Progenitor cell of endocrine pancreas (in vitro differentiated cells): ENCODE measurements at places on chromosomes 16 and 17. TPM values are rescaled to one million over a fixed set of nuclear protein-coding genes. Genes with fewer than 3 reads are reported as not detected.

The SCGB1C2 gene
- not detected in 2 replicates for total RNA-seq

The KCNH4 gene
- not detected in 2 replicates for total RNA-seq

The CDK3 gene
- total RNA-seq, result 17.0 and 21.6 TPM in 2 replicates

- DNase-seq, result no peak
Measured at GRCh38 chr17:8776881-8777280, 18.5 kb upstream of the SPDYE4 start.

- no peak for DNase-seq
Measured at GRCh38 chr16:24180451-24180850, 75.7 kb upstream of the CACNG3 start.

DNA sequence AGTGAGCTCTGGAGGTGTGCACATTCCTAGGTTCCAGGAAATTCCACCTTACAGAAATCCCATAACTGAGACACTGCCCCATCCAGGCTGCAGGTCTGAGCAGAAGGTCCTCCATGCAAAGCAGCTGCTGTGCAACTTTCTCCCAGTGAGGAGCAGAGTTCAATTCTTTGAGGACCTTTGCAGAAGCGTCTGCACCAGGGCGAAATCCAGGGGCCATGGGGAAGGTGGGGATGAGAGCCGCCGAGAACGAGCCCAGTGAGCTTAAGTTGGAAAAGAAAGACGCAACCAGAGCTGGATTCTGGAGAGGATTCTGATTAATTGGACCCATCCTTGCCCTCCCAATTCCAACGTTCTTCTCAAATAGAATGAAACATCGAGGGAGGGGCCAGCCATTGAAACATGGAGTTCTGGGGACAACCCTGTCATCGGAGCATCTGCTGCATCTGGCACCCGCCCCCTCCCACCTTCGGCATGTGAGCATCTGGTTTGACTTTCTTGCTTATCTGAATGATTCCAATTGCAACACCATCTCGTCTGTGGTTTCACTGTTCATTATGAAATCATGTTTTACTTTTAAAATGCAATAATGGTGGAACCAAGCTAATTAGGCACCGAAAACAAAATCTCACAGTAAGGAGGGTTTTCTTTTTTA, 190.6 kb upstream of the FOXF1 start:
- DNase-seq, result no peak

- no peak for DNase-seq
Measured at GRCh38 chr17:61966191-61966590, 38.4 kb upstream of the INTS2 start.

- DNase-seq, result no peak
Measured at GRCh38 chr17:81328978-81329926, 34.1 kb upstream of the SLC38A10 start.

DNA sequence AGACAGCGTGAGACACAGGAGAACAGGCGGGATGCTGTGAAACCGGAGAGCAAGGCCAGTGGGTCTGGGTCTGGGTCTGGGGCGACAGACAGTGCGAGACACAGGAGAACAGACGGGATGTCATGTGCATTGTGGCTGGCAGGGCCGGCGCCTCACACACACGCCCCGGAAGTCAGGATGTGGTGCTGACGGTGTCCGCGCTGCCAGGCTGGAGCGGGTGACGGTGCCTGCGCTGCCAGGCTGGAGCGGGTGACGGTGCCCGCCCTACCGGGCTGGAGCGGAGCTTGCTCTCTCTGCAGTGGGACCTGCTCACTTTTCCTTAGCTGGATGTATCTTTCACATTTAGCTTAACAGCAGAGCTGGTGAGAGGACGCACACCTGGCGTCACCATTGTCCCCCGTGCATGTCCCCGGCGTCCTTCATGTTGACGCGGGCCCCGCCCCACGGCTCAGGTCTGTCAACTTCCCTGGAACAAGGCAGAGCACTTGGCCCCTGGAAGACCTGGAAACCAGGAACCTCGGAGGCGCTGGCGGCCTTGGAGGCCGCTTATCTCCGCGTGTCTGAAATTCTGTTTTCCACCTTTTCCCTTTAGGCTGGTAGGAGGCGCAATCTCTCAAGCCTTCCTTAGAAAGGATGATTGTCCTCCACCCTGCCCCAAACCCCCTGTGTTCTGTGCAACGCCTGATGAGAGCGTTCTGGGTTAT, 43.0 kb upstream of the ZNF750 start:
- no peak for DNase-seq

DNA sequence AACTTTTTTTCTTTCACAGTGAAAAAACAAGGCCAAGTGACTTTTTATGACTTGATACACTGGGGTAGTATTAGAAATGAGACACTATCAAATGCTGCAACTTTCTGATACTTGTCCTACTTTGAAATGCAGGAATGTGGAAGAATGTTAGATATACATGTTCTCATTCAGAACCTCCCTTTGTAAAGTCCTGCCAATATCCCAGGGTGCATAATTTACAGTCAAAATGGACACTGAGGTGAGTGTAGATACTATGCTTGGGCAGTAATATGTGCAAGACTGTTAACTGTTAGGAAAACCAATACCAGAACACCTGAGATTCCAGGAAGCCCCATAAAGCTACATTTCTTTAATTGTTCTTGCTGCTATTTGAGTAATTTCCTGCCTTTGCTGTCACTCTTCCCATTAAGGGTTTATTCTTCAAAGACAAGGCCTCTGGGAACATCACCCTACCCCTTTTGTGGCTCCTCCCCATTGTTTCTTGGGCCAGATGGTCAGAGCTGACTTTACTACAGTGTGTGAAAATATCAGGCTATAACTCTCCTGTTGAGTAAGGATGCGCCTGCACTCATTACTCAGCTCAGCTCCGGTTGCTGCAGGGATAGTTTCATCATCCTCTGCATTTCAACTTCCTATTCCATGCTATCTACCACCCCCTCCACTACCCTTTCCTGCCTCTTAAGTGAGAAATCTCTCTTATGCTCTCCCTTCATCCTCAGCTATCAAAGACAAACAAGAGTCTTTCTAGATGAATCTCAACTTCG, 48.7 kb downstream of the TMEM100 start:
- no peak for DNase-seq

DNA sequence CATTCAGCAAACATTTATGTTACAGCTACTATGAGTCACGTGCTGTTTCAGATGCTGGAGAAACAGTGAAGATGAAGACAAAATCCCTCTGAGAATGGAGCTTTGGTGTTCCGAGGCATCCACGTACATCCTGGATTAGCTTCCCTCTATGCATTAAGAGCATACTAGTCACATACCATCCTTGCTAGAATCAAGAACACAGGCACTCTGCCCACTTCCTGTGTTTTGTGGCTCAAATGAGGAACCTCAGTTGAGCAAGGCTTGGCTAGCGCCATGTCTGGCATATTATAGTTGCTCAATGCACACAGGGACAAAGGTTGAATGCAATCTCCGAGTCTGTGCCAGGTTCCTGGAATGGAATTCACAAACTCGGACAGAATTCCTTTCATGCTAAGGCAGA, 297.5 kb downstream of the XYLT1 start:
- no peak for DNase-seq
